ENCODE measurements at places on chromosomes 1 and 21.

GRCh38 chr1:180257486-180257885, 27.4 kb downstream of the LHX4 start:
- DNase-seq = no peak

GRCh38 chr1:52531249-52531872, 21.5 kb downstream of the TUT4 start:
- DNase-seq = no peak

DNA sequence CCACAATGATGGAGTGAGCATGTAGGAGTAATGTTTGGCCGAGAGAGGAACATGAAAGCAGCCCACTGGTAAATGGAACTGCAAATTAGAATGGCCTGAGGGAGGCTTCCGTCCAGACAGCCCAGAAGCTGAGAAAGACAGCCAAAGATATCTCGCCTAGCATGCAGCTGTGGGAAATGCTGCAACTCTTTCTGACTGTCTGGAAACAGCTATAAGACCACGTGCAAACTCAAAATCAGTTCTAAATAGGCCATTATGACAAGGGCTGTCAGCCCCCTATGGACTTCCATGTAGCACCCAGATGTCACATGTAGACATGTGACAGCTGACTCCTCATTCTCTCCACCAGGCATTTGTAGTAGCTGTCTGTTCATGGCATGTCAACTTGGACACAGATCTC, 62.9 kb upstream of the ATP1A1 start:
- no peak for DNase-seq

DNA sequence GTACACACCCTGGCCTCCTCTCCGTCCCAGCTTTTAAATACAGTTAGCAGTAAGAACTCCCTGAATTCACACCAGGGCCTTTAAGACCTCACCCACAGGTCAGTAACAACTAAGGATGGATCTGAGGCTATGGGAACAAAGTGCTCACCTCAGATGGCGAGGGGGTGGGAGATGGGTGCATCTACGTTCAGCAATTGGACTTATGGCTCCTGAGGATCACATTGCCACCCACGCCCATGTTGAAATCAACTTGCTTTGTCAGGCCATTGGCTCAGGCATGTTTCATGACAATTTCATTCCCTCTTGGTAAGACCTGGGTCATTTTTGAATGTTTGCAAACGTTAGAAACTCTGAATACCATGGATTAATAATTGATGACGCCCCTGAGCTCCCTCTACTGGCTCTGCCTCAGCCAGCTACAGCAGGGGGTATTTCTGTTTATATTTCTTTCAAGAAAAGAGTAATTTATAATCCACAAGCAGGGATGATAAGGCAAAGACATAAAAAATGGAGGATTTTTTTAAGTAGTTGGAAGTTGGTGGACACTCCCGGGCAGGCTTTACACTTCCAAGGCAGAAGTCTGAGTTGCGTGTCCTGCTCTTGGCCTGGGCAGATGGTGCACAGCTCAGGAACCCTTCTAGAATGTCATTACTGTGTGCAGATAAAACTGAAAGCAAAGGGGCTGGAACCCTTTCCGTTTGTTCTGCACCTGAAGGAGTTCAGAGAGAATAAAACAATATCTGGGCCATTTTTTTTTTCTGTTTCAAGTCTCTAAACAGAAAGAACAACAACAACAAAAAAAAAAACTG, 13.7 kb upstream of the LBR start:
- peak; percentile 15 for DNase-seq

DNA sequence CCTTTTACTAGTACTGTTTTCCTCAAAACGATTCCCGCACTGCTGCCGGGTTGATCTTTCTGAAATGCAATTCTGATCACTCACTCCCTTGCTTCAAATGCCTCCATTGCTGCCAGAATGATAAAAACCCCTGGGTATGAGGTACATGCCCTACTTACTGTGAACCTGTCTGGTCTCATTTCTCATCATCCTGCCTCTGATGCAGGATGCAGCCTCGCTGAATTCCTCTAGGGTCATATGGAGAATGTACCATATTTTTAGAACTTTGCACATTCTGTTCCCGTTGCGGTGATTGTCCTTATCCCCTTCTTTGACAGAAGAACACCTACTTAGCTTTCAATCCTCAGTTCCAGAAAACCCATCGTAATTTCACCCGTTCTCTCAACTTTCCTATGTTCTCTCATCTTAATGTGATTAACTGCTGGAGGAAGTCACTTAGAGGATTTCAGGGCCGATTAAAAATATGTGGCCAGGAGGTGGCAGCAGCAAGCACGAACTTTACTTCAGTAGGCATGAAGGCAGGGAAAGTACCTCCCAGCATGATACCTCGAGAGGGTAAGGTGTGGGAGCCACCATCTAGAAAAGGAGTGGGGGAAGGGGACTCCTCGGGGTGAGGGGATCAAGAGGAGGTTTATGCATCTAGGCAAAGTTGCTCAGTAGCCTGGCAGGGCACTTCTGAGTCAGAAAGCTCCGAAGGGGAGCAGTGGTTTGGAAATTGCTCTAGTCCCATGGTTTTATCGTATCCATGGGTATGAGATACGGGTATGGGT, 361.5 kb upstream of the ZP4 start:
- DNase-seq = peak; percentile 44

All from stimulated activated CD4-positive, alpha-beta T cell treated with anti-CD3 and anti-CD28 coated beads, Interleukin-2, amount 100 ng/mL, for 24 hours (primary cell).